ENCODE measurements at places on chromosomes 4 and X.

DNA sequence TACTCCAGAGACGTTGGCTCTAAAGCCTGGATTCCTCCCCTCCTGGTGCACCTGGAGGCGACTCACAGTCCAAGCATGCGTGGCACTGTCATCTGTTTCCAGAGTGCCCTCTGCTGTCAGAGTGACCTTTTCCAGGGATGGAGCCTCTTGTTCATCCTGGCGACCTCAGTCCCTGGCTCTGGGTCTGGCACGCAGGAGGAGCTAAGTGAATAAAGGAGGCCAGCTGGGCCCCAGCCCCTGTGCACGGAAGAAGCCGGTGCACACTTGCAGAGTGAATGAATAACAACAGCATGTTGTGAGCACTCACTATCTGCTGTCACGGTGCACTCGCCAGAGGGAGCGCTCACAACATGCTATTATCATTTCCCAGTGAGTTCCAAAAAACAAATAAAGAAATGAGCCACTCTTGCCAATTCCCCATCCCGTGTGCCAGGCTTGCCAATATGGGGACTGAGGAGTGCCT, 27.8 kb upstream of the PSAPL1 start:
- no peak for DNase-seq

- DNase-seq: no peak
These were observed 27.3 kb downstream of the CT45A1 start for GRCh38 chrX:135740681-135741149.

GRCh38 chr4:14262221-14262620, 634.7 kb upstream of the BOD1L1 start:
- DNase-seq: no peak

- DNase-seq: no peak
These were observed 92.8 kb downstream of the FAAH2 start for GRCh38 chrX:57379296-57379695.

DNA sequence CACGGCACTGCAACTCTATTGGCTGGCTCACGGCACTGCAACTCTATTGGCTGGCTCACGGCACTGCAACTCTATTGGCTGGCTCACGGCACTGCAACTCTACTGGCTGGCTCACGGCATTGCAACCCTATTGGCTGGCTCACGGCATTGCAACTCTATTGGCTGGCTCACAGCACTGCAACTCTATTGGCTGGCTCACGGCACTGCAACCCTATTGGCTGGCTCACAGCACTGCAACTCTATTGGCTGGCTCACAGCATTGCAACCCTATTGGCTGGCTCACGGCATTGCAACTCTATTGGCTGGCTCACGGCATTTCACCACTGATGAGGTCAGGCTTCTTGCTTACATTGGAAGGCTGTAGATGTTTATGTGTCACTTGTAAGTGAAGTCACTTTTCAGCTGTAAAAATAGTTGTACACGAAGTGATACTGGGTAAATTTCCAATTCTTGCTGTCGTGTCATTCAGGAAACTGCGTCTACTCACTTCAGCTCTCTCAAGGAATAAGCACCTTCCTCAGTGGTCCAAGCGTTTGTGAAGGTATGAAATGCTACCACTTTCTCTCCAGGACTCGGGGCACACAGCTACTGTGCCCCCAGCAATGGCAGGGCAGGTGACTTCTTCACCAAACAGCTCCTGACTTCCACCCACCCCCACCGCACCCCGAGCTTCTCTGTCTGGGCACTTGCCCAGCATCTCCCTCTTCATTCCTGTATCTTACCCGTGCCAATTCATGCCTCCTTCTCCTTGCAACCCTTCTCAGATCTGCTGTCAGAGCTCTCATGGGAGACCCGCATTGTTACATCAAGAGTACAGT, 141.3 kb downstream of the AFAP1 start:
- no peak for DNase-seq

DNA sequence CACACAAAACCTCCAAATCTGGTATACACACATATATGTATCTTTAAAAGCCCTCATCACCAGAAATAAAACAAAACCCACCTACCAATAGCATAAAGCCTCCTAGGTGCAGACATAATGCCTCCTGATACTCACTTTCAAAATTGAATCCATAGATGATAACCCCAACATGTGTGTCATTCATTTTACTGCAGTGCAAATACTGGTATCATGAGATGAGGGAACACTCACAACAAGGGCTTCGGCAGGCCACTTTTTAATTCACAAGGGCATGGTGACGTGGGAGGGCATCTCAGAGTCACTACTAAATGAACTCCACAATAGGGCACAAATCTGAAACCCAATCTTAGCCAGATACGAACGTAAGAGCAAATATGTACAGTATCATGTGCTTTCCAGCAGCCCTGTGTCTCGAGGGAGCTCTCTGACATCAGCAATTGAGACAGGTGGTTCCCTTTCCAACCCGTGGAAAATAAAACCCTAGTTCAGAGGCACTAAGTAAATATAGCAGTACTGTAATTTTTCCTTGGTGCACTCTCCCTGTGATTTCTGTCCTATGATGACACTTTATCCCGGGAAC, 14.1 kb upstream of the PPARGC1A start:
- DNase-seq: no peak

DNA sequence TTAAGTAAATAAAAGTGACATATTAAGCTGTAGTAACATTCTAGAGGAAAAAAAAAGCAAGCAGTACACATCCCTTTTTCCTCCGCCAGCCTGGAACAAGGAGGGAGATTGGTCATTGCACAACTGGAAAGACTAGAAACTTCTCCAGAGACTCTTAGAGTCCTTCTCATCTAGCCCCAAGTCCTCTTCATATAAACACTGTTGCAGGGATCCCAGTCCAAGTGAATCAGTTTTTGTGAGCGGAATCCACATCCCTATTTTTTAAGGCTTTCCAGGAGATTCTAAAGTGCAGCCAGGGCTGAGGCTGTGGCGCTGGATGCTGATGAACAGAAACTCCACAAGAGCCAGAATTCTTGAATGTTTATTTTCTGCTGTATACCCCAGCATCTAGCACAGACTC, 23.8 kb downstream of the REELD1 start:
- DNase-seq: no peak

- no peak for DNase-seq
These were observed 118.7 kb downstream of the FAT4 start for GRCh38 chr4:125433453-125433852.

- no peak for DNase-seq
These were observed 41.3 kb upstream of the GPC3 start for GRCh38 chrX:134026565-134027311.

GRCh38 chr4:113312529-113312928, 263.1 kb downstream of the ANK2 start:
- DNase-seq: no peak

GRCh38 chr4:84319124-84319523, 180.0 kb downstream of the NKX6-1 start:
- DNase-seq: no peak

DNA sequence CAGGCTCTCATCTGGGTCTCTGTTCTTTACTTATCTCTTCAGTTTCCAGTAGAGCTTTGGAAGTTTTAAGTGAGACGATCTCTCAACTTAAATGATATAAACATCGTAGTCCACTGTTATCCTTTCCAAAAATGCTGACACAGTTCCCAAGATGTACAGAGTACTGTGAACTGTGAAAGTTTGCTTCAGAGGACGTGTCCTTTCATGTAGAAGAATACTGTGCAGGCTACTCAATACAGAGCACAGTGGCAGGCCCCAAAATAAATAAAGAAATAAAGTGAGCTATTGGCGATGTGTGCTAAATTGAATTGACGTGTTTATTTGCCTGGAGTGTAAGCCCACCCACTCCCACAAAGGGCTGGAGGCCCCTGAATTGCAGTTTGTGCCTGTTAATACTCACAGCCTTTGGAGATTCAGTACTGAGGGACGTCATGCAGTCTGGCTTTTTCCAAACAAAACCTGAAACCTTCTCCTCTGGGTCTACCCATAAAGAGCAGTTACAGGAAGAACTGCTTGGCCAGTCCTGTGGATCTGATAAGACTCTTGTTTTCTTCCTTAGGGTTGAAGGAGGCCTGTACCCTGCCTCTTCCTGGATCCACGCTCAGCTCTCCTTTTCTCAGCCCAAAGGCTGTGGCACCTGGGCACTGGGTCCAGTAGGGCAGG, 66.1 kb downstream of the SOWAHB start:
- no peak for DNase-seq
